ENCODE measurements at places on chromosomes 4 and X.

DNA sequence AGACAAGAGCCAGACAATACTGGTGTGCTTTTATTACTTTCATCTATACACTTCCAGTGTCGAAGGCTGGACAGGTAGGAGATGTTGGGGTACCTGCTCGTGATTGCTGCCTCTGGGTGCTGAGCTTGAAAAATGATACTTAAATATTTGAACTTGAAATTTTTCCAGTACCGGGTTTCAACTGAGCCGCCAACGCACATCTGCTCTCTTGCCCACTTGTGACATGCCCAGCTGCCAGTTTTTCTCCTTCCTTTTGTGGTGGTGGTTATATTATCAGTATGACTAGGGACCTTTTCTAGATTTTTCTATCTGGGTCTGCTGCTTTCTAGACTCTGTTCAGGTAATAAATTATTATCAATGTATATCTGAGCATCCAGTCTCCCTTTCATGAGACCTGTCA is 3.4 kb downstream of the OGT start:
- no peak for DNase-seq

DNA sequence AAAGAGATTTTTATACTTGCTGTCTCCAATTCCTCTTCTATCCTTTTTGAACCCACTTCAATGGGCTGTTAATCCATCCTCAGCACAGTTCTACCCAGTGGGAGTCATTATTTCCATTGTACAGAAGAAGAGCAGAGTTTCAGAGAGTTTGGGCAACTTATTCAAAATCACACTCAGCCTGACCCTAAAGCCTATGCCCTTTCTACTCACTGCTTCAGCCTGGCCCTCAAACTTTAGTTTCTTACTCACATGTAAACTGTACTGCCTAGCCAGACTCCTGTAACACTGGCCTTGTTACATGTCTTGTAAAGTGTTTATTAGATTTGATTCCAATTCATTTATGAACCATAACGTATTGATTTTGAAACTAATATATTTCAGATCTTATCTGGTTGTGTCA is 25.1 kb upstream of the USO1 start:
- DNase-seq, result no peak

DNA sequence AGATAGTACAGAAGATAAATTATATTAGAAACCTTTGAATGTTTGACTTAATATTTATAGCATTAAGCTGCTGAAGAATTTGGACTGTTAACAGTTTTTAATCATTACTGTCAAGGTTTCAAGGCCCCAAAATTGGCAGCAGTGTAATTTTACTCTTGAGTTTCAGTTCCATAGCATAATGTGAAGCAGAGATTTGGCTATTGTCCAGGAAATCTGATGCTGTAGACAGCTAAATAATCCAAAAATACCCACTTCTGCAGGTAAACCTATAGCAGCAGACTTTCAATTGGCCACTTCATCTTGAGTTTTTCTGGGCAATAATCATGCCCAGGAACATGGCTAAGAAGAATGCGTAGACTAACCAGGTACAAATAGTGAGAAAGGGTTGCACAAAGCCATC is 85.0 kb downstream of the RCHY1 start:
- no peak for DNase-seq

GRCh38 chr4:165297626-165298025 is 29.8 kb upstream of the MSMO1 start:
- DNase-seq, result no peak

- no peak for DNase-seq
Measured at GRCh38 chr4:14348506-14348905, 653.8 kb upstream of the CPEB2 start.

DNA sequence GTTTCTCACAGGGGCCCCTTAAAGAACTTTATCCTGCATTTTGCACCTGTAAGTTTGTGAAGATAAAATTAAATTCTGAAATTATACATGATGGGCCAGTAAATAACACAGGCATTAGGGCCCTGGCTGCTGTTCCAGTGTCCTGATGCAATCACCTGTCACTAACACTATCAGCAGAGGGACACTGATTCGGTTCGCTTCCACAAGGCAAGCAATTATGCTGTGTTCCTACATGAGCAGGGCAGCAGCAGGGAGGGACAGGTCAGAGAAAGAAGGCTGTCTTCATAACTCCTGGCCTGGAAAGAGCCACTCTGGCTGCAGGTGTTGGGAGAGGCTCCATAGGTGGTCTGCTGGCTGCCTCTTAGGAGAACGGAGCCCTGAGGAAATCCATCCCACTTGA is 487.3 kb downstream of the MID1IP1 start:
- no peak for DNase-seq

DNA sequence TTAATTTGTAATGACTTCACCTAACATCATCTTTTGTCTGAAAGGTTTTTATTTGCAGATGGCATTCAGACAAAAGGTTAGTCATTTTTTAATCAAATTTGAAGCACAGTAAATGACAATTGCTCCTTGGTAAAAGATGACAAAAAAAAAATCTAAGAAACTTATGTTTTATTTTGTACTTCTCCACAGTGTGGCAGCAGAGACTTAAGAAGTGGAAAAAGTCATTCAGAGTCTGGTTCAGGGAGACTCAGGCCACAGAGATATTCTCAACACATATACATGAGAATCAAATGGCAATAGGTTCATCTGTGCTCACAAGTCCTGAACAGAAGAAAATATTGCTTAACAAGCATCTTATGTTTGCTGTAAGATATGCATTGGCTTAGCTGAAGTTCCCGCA is 436.2 kb downstream of the KCNIP4 start:
- DNase-seq, result no peak

DNA sequence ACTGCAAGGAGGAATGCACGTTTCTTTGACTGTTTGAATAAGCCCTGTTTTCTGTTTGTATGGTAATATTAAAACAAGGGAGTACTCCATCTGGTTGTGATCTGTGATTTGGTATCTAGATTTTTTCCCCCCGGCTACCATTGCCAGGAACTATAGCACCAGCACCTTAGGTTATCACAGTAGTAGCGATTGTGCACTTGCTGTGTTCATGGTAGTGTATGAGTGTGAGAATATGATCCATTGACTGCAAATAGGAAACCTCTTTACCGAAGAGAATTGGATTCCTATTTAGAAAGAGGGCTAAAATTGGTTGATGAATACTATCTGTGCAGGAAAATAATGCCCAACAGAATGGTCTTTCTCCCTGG is 69.9 kb downstream of the LARP7 start:
- no peak for DNase-seq

DNA sequence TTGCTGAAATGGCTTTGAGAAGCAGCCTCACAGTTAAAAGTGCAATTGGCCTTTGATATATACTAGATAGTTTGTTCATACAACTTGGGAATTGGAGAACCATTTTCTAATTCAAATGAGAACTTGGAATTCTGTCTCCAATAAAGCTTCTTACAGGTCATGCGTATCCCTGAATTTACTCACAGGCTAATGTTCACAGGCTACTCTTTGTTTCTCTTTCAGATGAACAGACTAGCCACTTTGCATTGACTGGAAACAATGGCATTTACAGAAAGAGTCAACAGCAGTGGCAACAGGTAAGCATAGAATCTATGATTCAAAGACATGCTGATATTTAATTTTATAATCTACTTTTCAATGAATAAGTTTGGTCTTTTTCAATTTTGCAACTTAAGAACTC is 13.5 kb downstream of the AFF1 start:
- no peak for DNase-seq

DNA sequence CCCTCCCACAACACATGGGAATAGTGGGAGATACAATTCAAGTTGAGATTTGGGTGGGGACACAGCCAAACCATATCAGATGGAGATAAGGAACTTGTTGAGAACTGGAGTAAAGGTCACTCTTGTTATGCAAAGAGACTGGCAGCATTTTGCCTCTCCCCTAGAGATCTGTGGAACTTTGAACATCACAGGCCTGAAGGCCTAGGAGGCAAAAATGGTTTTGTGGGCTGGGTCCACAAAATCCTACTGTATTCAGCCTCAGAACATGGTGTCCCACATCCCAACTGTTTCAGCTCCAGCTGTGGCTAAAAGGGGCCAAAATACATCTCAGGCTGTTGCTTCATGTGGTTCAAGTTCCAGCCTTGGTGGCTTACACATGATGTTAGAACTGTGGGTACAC is 1247.8 kb upstream of the IGFBP7 start:
- no peak for DNase-seq

All from AG08395 (cell line).